HTR-8/SVneo (cell line): ENCODE measurements at places on chromosomes 2 and 18.

- DNase-seq: no peak
Observed at GRCh38 chr2:234293973-234294372, 202.9 kb downstream of the ARL4C start.

GRCh38 chr2:18623782-18624181 lies 34.4 kb upstream of the NT5C1B start:
- DNase-seq: no peak

GRCh38 chr18:35618696-35619095 lies 37.2 kb downstream of the GALNT1 start:
- no peak for DNase-seq

GRCh38 chr2:28649481-28650265 lies 102.0 kb upstream of the PPP1CB start:
- DNase-seq: no peak

- DNase-seq: no peak
Observed at GRCh38 chr2:14773696-14774095, 141.2 kb downstream of the LRATD1 start.

- no peak for DNase-seq
Observed at GRCh38 chr2:119083416-119083815, 75.1 kb downstream of the C1QL2 start.

GRCh38 chr2:117064021-117064420 lies 750.5 kb upstream of the DDX18 start:
- no peak for DNase-seq

DNA sequence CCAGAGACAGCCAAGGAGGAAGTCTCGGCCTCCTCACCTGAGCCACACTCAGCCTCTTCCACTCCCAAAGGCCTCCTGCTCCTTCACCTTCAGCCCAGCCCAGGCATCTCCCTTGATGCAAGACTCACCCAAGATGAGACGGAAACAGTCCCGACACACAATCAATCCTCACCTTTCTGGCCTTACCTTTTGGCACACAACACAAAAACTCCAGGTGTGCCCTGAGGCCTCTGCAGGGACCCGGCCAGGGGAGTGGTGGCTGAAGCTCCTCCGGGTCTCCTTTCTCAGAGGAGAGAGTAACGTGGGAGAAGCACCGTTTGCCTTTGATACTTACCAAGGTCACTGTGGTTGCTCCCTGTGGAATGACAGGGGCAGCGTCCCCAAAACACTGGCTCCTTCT lies 23.8 kb upstream of the EFHD1 start:
- DNase-seq: no peak

- no peak for DNase-seq
Observed at GRCh38 chr2:134413430-134413829, 159.6 kb downstream of the MGAT5 start.

DNA sequence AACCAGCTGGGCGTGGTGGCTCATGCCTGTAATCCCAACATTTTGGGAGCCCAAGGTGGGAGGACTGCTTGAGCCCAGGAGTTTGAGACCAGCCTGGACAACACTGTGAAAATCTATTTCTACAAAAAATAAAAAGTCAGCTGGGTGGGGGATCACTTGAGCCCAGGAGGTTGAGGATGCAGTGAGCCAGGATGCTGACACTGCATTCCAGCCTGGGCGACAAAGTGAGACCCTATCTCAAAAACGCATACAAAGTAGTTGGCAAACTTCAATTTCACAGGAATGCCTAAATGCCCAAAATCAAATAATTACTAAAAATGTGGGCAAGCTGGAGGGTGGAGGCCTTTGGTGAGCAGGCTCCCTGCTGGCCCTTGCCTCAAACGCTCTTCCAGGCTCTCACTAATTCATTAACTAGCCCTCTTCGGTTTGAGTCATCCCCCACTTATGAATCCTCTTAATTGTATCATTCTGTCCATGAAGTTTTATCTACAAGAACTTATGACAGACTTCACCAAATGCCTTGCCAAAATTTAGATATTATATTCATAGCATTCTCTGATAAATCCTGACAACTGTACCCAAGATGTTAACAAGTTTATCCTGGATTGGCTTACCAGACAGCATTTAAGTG lies 68.7 kb upstream of the ZFP36L2 start:
- no peak for DNase-seq

DNA sequence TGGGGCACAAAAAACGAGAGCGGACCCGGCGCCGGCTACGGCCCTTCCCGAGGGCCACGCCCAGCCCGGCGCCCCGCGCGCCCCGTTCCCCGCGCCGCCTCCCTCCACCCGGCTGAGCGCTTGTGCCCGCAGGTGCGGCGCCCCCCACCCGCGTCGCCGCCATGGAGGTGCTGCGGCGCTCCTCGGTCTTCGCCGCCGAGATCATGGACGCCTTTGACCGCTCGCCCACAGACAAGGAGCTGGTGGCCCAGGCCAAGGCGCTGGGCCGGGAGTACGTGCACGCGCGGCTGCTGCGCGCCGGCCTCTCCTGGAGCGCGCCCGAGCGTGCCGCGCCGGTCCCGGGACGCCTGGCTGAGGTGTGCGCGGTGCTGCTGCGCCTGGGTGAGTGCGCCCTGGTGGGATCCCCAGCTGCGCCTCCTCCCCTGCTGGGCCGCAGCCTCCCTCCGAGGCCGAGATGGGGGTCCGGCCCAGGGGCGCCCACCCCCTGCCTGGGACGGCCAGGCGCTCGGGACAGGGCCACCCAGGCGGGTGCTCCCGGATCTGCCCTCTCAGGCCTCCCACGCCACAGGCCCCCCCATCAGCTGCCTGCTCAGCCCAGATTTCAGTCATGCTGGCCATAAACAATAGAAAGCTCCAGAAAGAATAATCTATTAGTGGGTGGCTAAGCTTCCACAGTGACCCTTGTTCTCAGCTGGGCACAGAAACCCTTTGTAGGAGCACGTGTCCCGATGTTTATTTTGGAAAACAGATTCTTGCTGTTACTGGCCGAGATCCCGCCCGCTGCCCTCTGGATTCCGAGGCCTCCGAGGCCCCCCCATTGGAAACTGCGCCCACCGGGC lies 997 bp downstream of the BOK start:
- DNase-seq: no peak

DNA sequence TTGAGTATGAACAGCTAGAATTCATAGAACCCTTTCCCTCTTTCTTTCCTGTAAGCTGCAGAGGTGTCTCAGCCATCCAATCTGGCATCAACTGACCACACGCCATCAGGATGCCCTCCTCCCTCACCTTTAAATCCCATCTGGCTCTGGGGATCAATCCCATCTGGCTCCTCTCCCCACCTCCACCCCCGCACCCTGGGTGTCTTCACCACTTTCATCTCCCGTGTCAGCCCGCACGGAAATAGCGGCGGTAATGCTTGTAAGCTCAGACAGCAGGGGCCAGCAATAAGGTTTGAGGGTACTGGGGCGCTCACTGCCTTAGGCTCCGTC lies 508 bp upstream of the TUBA4B start:
- no peak for DNase-seq

GRCh38 chr2:85907671-85908157 lies 18.9 kb upstream of the ST3GAL5 start:
- DNase-seq: no peak

GRCh38 chr2:233473386-233473791 lies 93.2 kb downstream of the USP40 start:
- DNase-seq: no peak

- no peak for DNase-seq
Observed at GRCh38 chr2:75807992-75808391, 97.3 kb upstream of the GCFC2 start.

DNA sequence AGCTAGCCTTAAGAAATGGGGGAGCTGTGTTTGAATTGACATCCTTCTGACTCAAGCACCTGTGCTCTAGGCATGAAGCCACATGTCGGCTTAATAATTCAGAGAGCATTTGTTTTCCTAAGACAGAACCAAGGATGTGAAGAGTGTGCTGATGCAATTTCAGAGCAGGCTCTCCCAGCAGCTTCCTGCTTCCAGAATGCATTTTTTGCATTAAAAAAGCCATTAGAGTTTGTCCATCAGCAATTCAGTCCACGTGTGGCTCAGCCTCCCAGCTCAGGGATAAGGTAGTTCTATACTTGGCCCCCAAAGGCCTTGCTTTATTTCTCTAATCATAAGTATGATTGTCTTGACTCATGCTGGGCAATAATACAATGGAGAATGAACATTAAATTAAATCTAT lies 37.7 kb downstream of the DOCK10 start:
- DNase-seq: no peak

DNA sequence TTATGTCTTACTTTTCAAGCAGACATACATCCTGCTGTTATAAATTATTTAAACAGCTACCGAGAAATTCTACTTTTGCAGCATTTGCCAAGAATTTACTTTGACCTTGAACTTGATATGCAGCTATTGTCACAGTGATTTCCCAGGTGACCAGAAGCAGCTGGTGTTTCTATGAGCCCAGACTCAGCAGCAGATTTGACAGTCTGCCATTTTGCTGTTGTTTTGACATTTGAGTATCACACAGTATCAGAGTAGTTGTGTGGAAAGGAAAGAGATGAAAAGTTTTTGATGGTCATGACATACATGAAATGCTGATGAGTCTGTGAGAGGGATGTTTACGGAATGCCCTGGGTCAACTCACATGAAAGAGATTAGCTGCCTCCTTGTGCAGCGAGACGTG lies 6.6 kb upstream of the CCDC195 start:
- DNase-seq: no peak

DNA sequence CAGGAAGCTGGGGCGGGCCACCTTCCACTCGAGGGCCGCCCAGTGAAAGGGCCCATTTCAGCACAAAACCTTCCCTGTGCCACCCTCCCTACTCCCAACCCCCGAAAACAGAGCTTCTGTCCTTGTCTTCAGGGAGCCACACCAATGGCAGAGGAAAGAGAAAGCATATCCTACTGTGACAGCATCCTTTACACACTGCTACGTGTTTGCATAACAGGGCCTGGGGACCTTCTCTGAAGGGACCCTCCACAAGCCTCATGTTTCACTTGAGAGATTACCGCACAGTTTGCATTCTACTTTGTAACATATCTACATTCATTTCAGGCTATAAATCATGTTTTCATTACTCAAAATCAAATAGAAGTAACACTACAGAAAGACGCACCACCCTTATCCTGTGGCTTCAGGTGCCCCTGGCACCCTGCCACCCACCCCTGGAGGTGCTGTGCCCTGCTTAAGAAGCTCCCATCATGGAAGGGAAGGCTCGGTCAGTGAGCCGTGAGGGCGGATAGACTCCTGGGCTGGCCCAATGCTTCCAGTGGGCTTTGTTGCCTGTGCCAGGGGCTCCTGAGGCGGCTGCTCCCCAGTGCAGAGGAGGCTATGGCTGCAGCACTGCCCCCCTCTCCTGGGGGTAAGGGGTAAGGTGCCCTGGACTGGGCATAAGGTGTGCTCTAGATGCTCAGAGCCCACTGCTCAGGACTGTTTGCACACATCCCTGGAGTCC lies 52.0 kb downstream of the EIPR1 start:
- no peak for DNase-seq

GRCh38 chr2:28273751-28274150 lies 118.9 kb upstream of the FOSL2 start:
- DNase-seq: no peak

GRCh38 chr2:199057936-199058335 lies 399.8 kb downstream of the SATB2 start:
- DNase-seq: no peak

DNA sequence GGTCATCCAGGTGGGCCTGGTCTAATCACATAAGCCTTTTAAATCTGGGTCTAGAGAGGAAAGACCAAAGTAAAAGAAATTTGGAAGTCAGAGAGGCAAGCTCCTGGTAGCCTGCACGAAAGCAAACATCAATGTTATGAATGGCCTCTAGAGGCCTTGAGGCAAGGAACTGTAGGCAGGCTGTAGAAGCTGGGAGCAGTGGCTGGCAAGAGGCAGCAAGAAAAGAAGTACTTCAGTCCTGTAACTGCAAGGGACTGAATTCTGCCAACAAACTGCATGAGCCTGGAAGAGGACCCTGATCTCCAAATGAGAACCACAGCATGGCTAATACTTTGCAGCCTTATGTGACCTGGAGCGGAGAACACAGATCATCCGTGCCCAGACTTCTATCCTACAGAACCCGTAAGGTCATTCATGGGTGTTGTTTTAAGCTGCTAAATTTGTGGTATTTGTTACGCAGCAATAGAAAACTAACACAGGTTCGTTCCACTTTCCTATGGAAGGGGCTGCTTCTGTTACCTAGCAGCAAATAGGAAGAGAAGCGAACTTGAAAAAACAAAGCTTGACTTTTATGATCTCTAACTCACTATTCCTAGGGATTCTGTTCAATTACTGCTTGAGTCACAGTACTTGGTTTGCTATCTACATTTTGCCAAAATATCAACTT lies 1.2 kb downstream of the IMMT start:
- no peak for DNase-seq

DNA sequence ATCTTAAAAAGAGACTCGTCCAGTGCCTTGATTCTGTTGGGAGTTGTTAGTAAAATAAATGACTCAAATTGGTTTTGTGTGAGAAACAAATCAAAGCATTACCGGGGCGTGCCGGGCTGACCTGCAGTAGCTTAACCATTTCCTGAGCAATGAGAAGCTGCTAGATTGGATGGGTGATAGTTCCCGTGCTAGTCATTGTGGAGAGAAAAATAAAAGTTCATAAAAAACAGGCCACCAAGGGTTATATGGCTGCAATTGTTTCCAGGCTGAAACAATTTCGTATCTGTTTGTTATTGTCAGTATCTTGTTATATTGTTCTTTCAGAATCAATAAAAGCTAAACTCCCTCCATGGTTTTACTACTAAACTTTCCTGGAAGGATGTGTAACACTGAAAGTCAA lies 314.4 kb downstream of the MTX2 start:
- peak; percentile 7 for DNase-seq

DNA sequence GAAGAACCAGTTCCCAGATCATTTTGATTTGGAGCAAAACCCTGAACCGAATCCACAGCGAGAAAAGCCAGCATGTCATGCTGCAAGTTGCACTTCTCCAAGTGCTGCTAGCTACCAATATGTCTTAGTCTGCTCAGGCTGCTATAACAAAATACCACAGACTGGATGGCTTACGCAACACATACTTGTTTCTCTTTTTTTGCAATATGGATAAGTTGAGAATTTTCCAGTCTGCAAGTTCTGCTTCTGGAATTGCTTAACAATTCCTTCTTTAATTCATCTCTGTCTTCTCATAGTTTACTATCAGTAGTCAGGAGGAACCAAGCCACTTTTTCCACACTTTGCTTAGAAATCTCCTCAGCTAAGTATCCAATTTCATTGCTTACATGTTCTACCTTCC lies 105.9 kb upstream of the RBBP8 start:
- no peak for DNase-seq

GRCh38 chr2:27993402-27993787 lies 102.9 kb downstream of the BABAM2 start:
- DNase-seq: no peak

GRCh38 chr18:44592639-44593038 lies 88.0 kb upstream of the SETBP1 start:
- no peak for DNase-seq
